Right kidney (tissue), 9 donors: ENCODE measurements at places on chromosomes 2 and 18.
A peak's percentile ranks its signal among the peaks of the same experiment; 100 is the strongest.

DNA sequence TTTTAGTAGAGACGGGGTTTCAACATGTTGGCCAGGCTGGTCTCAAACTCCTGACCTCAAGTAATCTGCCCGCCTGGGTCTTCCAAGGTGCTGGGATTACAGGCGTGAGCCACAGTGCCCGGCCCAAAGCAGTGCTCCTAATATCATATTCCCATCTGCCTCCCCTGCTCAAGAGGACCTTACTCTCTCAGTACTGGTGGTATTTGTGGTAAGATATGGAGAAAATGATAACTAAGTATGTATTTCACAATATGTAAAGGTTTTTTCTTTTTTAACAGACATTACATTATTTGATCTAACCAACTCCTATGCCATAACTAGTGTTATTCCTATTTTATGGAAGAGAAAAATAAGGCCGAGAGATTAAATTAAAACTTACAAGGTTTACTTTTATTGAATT is 201.0 kb downstream of the CAMKMT start:
- no peak for DNase-seq

DNA sequence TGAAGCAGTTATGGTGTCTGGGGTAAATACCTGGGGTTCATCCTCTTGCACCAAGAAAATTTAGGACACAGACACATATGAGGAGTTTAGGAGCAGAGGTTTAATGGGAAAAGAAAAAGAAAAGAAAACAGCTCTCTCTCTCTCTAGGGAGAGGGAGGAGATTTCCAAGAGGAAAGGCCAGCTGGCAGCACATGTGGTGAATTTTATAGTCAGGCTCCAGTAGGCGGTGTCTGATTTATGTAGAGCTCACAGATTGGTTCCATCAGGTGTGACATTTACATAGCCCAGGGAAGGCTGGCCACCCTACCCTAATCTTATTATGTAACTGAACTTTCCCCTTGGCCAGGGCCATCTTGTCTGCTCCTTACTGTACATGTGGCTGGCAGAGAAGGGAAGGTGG is 297.5 kb upstream of the RGPD4 start:
- peak; percentile 35 for DNase-seq

GRCh38 chr2:235845245-235845644 is 322.9 kb downstream of the GBX2 start:
- no peak for DNase-seq

GRCh38 chr18:32906506-32907310 is 133.9 kb upstream of the KLHL14 start:
- DNase-seq: no peak

GRCh38 chr2:54099829-54100585 is 15.4 kb upstream of the ACYP2 start:
- no peak for DNase-seq

- DNase-seq: peak; percentile 79
Observed at GRCh38 chr2:176158855-176159662, 2.0 kb downstream of the HOXD3 start.

- DNase-seq: no peak
Observed at GRCh38 chr18:8883409-8883668, 178.0 kb downstream of the MTCL1 start.

- peak; percentile 73 for DNase-seq
Observed at GRCh38 chr2:20071397-20072383, 20.3 kb upstream of the LAPTM4A start.

DNA sequence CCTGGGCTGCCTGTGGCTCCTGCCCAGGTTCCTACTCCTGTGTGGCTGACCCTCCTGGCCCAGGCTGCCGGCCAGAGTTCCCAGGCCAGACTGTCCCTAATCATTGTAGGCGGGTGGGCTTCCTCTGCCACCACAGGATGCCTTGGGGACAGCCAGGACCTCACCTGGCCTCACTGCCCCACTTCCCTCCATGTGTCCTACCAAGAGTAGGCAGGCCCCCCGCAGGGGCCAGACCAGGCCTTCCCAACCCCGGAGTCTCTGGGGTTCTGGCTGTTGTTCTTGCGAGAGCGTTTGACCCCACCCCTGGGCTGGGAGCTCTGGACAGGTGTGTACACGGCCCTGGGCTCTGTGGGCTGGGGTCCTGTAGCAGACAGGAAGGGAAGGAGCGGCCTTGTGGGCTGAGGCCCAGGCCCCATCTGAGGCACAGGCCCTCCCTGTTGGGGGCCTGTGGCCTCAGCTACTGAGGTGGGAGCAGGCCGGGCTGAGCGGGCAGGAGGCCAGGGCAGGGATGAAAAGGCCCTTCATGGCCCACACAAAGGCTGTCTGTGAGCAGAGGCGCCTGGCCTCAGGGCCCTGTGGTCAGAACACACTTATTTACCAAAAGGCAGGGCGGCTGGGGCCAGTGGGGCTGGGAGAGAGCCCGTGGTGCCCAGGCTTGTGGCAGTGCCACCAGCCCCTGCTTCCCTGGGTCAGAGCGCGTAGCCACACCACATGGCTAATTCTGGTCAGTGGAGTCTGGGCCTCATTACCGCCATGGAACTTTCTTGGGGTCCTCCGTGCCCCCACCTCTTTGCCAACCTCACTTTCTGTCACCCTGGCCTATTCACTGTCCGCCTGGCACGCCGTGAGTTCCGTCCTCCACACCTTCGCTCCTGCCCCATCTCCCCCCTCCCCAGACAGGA is 2.0 kb downstream of the SNORC start:
- DNase-seq: no peak

DNA sequence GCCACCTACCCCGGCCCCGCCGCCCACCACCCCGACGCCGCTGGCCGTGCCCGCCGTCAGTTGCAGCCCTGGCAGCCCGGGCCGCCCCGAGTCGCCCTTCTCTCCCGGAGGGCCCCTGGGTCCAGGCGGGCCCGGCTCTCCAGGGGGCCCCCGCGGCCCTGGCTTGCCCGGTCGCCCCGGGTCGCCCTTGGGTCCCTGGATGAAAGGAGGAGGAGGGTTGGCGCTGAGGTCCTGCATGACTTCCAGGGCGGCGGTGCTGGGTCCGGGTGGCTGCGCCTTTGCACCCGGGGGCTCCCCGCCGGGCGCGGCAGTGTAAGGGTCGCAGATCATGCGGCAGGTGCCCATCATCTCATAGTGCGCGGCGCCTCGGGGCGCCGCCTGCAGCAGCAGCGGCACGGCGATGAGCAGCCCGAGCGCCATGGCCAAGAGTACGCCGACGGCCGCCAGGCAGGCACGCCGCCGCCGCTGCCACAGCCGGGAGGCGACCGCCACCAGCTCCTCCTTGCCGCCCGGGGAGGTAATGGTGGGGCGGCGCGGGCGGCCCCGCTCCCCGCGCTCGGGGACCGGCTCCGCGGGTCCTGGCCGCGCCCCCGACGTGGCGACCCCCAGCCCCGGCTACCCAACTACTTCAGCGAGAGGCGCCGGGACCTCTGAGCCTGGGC is 570 bp downstream of the C1QL2 start:
- DNase-seq: no peak

GRCh38 chr2:138959031-138959430 is 178.8 kb upstream of the NXPH2 start:
- no peak for DNase-seq

DNA sequence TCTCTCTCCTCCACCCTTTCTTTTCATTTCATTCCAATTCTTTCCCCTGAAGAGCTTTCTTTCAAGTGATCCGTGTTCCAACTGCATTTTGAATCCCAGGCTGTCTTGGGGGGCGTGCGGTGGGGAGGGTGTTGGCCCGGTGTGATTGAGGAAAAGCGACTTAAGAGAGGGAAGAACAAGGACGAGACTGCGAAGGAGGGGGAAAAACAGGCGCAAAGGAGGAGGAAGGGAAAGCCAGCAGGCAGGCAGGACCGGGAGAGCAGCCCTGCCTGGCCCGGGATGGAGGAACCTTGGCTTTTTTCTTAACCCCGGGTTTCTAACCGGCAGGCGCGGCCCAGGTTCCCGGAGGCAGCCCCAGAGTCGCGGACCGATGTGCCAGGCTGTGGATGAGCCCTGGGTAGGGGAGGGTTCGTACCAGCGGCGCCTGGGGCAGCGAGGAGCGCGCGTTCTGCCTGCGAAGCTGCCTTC is 1.3 kb downstream of the ADCYAP1 start:
- DNase-seq: no peak

- no peak for DNase-seq
Observed at GRCh38 chr2:153470867-153471266, 7.7 kb downstream of the RPRM start.

- no peak for DNase-seq
Observed at GRCh38 chr2:65282477-65283053, 54.9 kb downstream of the ACTR2 start.

DNA sequence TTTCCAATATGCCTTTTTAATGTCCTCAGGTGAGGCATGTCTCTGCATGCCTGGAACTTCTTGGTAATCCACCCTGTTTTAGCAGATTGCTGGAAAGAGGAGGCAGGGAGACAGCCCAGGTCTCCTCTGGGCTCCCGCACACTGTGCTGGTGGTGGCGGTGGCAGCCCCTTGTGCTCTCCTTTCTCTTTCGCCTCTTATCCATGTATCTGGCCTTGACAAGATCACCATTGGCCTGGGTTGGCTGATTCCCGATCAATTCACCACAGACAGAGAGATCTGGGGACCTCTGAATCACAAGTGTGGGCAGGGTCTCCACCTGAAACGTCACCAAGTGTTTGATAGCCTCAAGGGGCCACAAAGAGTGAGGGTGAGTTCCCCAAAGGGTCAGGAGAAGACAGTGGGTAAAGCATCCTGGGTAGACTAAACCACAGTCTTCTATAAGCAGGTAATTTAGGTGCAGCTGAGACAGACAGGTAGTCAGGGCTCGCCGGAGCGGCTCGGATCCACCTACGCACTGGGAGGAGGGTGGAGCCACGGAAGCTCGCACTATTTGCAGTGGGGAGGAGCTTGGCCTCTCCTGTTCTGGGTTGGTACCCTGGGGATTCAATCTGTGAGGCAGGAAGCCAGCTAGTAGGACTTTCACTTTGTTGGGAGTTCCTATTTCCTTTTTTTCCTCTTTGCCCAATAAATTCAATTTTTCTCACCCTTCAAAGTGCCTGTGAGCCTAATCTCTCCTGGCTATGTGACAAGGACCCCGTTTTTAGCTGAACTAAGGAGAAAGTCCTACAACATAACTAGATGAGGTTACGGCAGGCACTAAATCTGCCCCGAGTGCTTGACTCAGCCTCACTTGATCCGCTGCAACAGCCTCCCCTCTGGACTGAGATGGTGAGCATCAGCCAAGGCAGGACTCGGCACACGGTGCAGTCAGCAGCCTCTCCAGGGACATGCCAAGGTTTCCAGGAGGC is 57.6 kb downstream of the SLC4A3 start:
- peak; percentile 59 for DNase-seq

DNA sequence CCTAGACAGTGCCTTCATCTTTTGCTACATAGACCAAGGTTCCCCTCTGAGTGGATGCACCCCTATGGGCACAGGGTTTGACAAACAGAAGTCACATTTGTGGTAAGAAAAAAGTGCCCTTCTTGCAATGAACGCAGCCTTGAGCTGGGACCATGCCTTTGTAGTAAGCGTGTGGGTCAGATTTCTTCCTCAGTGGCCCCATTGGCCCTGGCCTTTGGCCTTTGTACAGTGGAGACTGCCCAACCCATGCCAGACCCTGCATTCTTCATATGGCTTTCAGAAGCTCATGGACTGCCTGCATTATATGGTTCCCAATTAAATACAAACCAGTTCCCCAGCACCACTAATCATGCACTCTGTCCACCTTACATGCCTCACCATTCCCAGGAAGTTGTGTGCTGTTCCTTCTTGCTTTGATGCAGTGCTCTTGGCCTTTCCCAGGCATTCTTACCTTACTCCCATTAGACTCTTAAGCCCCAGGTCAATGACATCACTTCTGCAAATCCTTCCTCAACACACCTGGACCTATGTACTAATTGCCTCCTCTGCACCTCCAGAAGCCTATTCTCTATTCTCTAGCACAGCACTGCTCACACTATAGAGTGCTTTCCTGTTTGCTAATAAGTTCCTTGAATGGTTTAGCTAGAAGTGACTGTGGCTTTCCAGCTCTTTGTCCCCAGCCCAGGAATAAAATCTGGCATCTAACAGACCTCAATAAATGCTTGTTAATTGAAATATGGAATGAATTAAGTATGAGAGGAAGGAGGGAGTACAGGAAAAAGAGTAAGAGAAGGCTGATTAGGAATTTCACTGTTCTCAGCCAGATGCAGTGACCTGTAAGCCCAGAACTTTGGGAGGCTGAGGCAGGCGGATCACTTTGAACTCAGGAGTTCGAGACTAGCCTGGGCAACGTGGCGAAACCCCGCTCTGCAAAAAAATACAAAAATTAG is 60.2 kb downstream of the TMEM247 start:
- no peak for DNase-seq

- no peak for DNase-seq
Observed at GRCh38 chr2:85770786-85771409, 17.1 kb downstream of the ATOH8 start.

- DNase-seq: no peak
Observed at GRCh38 chr2:34423301-34423700, 824.2 kb upstream of the FAM98A start.

GRCh38 chr2:239762106-239762505 is 263.0 kb downstream of the NDUFA10 start:
- no peak for DNase-seq

- DNase-seq: no peak
Observed at GRCh38 chr18:22385718-22386117, 32.0 kb downstream of the CTAGE1 start.

- DNase-seq: no peak
Observed at GRCh38 chr2:24558781-24559472, 67.9 kb downstream of the NCOA1 start.

GRCh38 chr18:3281456-3282400 is 19.8 kb downstream of the MYL12B start:
- DNase-seq: peak; percentile 41

DNA sequence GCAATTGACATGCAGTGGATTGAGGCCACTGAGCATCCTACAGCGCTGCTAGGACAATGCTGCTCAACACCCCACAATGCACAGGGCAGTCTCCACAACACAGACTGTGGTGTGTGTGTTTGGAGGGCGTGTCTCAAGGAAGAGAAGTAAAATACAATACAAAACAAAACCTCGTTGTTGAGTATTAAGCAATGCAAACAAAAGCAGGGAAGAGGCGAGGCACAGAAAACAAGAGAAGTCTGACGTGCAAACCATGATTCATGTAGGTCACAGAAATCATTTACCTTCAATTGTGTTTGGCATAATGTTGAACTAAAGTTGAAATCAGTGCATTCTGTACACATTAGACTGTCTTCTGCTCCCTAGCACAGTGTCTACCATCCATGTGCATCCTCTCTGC is 260.9 kb downstream of the PHLPP1 start:
- DNase-seq: no peak

GRCh38 chr2:98530114-98530513 is 78.2 kb downstream of the COA5 start:
- no peak for DNase-seq

GRCh38 chr2:85179541-85179940 is 46.3 kb downstream of the TCF7L1 start:
- no peak for DNase-seq

- DNase-seq: no peak
Observed at GRCh38 chr2:11681722-11682589, 12.0 kb upstream of the NTSR2 start.
